ENCODE measurements at places on chromosomes 16 and 17. TPM values are rescaled to one million over a fixed set of nuclear protein-coding genes. Genes with fewer than 3 reads are reported as not detected.

SLC46A1 gene
- polyA plus RNA-seq: 11.6 TPM

TEX2 gene
- polyA plus RNA-seq: 56.4 TPM

- no peak for DNase-seq
These were observed 21.4 kb upstream of the NOL11 start for GRCh38 chr17:67696347-67696746.

- DNase-seq: no peak
These were observed 291.5 kb upstream of the AXIN2 start for GRCh38 chr17:65852911-65853310.

DNA sequence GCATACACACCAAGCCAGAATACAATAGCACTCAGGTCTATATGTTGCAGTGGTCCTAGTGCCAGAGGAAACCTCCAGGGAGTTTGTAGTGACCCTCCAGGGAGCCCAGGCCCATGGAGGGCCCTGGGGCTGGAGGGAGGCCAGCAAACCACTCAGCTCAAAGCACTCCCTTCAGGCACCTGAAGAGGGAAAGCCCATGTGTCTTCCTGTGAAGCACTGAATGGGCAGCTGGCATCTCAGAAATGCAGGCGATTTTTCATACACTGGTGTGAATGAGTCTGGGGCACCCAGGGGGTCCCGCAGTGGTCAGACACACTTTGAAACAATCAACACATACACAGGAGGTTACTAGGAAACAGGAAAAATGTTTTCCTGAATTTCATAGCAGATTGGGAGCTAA lies 12.8 kb downstream of the TBC1D26 start:
- no peak for DNase-seq

DNA sequence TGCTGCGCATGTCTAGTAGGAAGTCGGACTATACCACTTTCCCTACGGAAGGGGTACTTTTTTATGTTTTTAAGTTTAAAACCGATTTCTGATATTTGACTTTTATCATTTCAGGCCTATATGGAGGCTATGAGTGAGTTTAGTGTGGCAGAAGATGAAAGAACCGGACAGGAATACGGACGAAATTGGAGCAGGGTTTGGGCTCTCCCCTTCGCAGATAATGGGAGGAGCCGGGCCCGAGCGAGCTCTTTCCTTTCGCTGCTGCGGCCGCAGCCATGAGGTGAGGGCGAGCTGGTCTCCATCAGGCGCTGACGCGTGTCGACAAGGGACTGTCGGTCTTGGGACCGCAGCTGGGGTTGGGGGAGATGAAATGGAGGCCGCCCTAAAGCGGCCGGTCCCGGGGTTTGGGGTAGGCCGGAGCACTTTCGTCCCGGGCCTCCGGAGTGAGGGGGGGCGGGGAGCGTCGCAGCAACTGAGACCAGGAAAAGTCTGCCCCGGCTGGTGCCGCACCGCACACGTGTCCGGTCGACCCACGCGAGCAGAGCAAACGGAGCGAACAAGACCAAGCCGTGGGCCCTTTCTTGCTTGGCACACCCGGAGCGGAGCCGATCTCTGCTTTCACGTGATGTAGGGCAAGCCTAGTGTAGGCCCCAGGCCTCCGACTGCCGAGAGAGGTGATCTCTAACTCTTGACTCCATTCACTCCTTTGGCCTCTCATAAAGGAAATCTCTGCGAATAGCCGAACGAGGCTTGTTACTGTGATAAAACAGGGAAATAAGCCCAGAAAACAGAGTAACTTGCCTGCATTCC lies at the start of gene RPL19:
Gene RPL19, plus strand, starts transcription at position 214 of the 810 bp plus-strand sequence. Its CDS starts 62 bp downstream, at position 276.
- DNase-seq: no peak

DNA sequence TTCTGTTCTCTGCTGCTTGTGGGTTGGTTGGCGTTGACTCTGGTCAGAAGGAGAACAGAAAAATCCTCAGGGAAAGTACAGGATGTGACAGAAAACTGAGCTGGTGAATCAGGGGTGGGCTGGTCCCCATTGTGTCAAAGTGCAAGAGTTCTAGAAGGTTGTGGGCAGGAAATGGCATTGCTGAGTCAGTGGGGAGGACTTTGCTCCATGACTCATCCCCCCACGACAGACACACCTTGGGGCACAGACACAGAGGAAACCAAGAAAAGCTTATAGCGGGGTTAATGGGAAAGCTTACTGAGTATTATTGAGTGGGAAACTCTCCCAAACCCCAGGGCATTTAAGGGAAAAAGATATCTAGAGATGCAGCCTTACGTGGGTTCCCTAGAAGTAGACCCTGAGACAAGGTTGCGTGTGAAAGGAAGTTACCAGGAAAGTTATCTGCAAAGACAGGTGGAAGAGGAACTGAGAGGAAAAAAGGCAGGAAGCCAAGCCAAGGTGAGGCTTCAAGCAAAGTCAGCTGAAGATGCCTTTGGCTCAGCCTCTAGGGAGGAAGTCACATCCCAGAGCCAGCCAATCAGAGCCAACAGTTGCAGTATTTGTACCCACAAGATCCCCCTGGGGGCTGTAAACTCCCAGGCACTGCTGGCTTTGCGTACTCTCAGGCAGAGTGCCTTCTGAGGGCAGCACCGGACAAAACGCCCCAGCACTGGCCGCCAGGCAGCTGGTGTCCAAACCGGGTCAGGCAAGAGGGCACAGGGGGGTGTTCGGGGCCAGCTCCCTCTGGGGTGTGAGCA lies 86.4 kb downstream of the FOXL1 start:
- peak; percentile 99 for DNase-seq

GRCh38 chr17:79838522-79839274 lies 542 bp downstream of the CBX4 start:
- DNase-seq: peak; percentile 63

GRCh38 chr16:66537236-66537635 lies 12.7 kb downstream of the TK2 start:
- no peak for DNase-seq

DNA sequence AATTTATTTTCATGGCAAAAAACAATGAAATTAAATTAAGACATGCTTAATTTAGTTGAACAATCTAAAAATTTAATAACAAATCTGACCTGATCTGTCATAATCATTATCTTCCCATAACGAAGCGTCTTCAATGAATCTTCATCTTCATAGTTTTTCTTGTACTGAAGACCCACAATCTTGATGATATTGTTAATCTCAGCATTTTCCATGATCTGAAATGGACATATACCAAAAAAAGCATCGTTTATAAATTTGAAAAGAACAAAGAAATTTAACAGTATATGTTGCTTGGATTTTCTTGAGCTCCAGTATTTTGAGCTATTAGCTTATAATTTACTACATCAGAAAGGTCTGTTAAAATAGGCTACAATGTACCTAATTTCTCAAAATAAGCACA lies 10.2 kb downstream of the TOP2A start:
- no peak for DNase-seq

MRPL28 gene
- polyA plus RNA-seq: 155 TPM

- no peak for DNase-seq
These were observed 15.4 kb downstream of the SMARCE1 start for GRCh38 chr17:40632216-40632615.

CA10 gene
- polyA plus RNA-seq: 0.31 TPM

CIAO2B gene
- 186 TPM for polyA plus RNA-seq

DNA sequence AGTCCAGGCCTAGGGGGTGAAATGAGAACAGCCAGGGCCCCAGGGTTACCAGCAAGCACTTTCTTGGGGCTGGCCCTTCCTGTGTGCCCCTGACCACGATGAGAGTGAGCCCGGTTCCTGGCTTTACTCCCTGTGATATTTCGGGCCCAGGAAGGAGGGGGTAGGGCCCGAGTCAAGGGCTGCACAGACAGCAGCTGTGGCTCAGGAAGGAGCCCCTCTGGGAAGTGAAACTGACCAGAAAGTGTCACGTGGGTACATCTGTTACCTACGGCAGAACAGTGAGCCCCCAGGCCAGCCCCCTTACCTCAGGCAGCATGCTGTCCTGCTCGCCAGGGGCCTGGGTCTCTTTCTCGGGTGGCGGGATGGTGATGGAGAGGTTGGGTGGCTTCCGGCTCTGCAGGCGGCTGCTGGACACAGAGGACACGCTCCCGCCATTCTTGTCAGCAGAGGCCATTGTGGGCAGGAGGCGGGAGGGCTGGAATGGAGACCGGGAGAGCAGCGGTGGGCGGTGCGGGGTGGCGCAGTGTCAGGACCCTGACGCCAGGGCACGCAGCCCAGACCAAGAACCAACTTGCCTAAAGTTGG lies 13.8 kb downstream of the AANAT start:
- no peak for DNase-seq

CSH2 gene
- polyA plus RNA-seq: not detected

- DNase-seq: no peak
These were observed 3.4 kb downstream of the MKS1 start for GRCh38 chr17:58215685-58216084.

PPP1R27 gene
- polyA plus RNA-seq: 0.09 TPM

DNA sequence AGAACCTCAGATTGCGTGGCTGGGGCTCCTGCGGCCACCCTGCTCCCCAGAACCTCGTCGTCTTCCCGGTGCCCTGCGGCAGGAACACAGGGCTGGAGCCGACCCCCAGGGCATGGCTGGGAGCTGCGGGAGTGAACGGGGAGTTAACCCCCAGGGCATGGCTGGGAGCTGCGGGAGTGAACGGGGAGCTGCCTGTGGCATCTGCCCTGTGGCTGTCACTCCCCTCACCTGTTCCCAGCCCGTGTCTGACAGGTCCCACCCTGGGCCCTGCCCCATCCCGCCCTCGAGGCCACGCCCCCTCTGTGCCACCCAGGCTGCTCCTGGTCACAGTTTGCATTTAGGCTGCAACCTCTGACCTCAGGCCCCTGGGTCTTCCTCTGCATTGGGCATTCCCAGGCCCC lies 39.4 kb upstream of the ACSF3 start:
- no peak for DNase-seq

DNA sequence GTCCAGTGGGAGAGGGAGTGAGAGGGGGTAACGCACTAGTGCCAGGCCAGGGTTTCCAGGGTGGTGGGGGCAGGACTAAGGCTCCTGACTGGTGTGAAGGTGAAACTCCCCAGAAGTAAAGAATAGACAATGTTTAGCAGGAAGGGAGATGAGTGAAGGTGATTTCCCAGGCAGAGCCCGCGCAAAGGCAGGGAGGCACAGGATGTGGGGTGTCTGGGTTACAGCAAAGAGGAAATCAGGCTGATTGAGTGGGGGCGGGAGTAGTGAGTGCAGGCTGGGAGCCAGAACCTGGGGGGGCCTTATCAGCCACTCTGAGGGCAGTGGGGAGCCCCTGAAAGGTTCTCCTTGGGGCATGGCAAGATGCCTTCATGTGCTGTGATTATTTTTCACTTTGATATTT lies 167.5 kb downstream of the UTP18 start:
- no peak for DNase-seq

- DNase-seq: no peak
These were observed 81.1 kb upstream of the DNAH17 start for GRCh38 chr17:78658281-78658785.

SSTR5 gene
- polyA plus RNA-seq: not detected

DNA sequence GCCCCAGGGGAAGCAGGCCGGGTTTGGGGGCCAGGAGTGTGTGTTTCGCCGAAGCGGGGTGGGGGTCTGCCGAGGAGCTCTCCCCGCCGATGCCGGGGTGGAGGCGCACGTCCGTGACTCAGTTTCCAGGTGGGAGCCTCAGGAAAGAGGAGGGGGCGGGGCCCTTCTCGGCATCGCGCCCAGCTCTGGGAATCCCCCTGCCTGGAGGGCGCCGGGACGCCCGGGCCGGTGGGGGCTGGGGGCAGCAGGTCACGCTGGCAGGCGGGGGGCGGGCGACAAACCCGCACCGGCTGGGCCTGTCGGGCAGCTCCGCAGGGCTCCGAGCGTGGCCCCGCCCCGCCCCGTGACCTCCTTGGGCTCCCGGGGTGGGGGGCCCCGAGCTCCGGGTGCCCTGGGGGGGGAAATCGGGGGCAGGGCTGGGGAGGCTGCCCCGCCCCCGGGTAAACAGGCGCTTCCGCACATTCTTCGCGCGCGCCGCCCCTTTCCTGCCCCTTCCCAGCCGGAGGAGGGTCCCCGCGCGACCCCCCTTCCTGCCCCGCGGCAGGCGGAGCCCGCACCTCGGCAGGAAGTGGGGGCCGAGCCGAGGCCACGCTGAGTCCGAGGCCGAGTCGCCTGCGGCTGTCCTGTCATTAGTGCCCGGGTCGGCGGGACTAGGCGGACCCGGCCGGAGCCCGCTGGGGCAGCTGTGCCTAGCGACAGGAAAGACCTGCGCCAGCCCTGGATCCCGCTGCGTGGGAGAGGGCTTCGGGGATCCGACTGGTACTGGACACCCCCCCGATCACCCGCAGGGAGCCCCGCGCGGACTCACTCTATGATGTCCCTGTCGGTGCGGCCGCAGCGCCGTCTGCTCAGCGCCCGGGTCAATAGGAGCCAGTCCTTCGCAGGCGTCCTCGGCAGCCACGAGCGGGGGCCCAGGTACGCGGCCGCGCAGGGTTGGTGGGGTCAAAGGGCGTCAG lies 9.3 kb downstream of the RIPOR1 start:
- DNase-seq: no peak

- no peak for DNase-seq
These were observed 172.1 kb downstream of the RBFOX3 start for GRCh38 chr17:79438546-79439334.

GRCh38 chr17:64767269-64767997 lies 105.3 kb upstream of the SMURF2 start:
- DNase-seq: no peak

JPH3 gene
- polyA plus RNA-seq: not detected

- DNase-seq: no peak
These were observed 618.7 kb downstream of the KCNJ18 start for GRCh38 chr17:22310717-22311686.

GRCh38 chr17:73609758-73610157 lies 34.5 kb downstream of the SDK2 start:
- no peak for DNase-seq

PARD6A gene
- 0.59 TPM for polyA plus RNA-seq

DNA sequence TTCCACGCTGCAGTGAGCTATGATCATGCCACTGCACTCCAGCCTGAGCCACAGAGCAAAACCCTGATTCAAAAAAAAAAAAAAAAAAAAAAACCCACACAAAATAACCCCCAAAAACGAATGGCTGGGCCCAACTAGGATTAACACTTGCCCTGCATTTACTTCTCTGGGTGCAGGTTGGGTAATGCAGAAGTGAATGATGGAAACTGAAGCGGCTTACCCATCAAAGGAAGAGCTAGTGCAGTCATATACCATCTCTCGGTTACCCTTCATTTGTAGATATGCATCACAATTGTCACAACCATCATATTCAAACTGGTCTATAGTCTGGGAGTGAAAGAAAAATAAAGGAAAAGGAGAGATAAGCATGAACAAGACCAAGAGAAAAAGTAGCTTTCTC lies 819 bp downstream of the SUPT4H1 start:
- DNase-seq: no peak

DNA sequence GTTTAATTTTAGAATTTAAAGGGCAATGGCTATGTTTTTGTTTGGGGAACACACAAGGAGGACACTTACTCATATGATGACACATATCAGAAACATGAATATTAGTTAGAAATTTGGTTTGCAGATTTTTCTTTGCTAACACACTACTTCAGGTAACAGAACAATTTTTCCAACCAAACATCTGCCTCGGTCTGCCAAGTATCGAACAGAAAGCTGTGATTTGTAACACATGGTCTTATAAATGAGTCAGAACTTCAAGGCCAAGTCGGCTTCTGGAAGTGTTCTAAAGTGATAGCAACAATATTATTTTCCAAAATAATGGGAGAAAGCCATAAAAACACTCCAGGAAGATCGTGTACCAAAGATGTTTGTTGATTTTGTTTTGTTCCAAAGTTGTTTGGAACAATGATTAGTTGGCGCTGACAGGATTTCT lies 75.9 kb upstream of the PMFBP1 start:
- peak; percentile 22 for DNase-seq

- DNase-seq: peak; percentile 71
These were observed 4.0 kb downstream of the IRX5 start for GRCh38 chr16:54934481-54935265.
